Mammary epithelial cell (primary cell): ENCODE measurements at places on chromosomes 2 and 18. TPM values are rescaled to one million over a fixed set of nuclear protein-coding genes. Genes with fewer than 3 reads are reported as not detected.

Gene ABCB11
- not detected in 2 replicates for total RNA-seq

DNA sequence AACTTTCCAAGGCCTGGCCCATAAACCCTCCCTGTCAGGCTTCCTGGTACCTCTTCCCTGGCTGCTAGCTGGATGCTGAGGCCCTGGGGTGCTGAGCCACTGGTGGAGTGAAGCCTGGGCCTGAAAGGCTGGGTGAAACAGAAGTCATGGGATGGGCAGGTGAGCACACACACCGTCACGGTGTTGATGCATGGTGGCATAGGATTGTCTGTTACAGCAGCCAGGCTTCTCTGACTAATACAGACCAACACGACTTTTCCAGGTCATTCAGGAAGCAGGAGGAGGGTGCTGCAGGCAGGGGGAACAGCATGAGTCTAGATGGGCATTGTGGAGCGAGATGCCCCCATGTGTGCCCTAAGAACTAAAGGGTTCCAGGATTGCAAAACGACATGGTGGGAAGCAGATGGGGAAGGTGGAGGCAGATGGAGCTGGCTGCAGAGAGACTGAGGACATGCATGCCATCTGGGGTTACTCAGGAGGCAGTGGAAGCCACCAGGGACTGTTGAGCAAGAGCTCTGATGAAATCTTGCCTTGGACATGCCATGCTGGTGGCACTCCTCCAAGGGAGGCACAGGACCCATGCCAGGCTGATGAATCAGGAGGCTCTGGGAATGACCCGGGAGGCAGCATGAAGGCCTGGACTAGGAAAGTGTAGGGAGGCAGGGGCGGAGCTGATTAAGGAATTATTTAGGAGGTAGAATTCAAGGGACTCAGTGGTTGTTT, 480.9 kb downstream of the TSN start:
- DNase-seq: peak; percentile 86

- DNase-seq: no peak
Measured at GRCh38 chr2:18614041-18614440, 24.7 kb upstream of the NT5C1B start.

DNA sequence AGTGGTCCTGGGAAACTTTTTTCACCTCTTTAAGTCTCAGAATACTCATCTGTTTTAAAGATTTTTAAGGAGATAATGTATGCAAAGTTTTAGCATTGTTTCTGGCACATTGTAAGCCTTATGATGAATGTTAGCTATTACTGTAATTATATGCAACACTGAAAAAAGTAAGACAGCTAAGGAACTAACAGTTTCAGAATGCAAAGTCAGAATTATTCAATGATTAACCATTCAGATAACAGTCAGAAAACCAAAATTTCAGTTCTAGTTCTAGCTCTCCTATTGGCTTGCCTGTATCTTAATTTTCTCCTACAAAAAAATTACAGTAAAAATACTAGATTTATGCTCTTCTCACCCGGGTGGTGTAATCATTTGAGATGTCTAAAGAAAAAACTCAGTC, 101.1 kb downstream of the SLC4A10 start:
- DNase-seq: no peak

DNA sequence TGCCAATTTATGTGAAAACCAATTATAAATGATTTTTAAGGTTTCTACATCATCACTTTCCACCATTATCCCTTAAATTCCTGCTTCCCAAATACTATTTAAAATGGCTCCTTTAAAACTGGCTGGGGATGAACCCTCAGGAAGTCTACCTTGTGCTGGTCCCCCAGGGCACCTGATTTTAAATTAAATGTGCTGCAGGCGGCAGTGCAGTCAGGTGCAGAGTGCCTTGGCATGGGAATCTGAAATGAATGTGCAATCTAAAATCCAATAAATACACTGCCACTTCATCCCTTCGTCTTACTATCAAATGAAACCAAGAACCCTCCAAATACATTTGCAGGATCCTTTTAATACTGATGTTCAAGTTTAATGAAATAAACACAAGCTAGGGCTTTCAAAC, 61.8 kb downstream of the C2orf76 start:
- no peak for DNase-seq

Gene NEURL3
- total RNA-seq: not detected

DNA sequence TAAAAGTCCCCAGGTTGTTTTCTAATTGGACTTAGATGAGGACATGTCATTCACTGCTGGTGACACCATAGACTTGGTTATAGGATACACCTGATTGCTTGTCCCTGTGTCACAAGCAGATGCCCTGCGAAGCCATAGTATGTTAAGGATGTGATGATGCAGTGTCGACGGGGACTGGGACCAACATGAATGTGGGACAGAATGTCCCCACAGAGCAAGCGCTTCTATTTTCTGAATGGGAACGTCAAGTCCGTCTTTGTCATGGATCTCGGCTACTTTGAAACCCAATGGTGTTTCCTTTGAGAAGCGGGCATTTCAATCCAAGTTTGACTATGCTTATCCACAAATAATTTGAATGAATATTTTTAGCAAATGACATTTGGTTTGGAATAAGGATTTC, 2.1 kb downstream of the GCG start:
- no peak for DNase-seq

- DNase-seq: peak; percentile 11
Measured at GRCh38 chr2:166516712-166517303, 22.8 kb upstream of the SCN7A start.

- no peak for DNase-seq
Measured at GRCh38 chr2:40164736-40165508, 287.0 kb downstream of the SLC8A1 start.

Gene ZNF532
- 62.2 TPM for total RNA-seq

DNA sequence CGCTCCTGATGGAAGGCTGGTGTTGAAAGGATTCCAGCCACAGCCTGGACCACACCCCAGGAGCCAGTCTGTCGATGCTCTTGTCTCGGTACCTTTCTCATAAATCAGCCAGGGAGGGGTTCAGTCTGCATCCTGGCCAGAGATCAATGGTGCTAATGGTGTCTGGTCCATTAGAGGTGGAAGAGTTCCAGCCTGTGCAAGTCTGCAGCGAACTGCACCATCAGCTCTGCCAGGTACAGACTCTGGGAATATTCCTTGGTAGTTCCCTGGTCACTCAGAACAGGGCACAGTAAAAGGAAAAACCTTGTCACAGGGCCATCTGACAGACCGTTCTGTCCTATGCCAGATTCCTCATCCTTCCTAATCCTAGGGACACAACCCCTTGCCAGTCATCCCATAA, 164.3 kb downstream of the MTCL1 start:
- DNase-seq: no peak

Gene SCN7A
- total RNA-seq: not detected in 2 replicates

DNA sequence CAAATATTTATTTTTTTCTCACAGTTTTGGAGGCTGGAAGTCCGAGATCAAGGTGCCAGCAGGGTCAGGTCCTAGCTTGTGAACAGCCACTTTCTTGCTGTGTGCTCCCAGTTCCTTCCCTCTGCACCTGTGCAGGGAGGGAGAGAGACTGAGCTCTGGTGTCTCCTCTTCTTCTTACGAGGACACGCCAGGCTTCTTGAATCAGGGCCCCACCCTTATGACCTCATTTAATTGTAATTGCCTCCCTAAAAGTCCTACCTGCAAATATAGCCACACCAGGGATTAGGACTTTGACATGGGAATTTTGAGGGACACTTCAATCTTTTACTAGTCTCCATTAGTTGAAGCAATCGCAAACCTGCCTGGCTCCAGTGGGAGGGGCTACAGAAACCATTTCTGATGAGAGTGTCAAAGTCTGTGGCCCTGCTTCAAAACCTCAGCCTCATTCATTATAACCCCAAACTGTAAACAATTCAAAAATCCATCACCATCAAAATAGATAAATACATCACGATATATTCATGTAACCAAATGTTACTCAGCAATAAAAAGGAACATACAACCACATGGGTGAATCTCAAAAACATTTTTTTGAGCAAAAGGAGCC, 18.2 kb upstream of the SEH1L start:
- no peak for DNase-seq

DNA sequence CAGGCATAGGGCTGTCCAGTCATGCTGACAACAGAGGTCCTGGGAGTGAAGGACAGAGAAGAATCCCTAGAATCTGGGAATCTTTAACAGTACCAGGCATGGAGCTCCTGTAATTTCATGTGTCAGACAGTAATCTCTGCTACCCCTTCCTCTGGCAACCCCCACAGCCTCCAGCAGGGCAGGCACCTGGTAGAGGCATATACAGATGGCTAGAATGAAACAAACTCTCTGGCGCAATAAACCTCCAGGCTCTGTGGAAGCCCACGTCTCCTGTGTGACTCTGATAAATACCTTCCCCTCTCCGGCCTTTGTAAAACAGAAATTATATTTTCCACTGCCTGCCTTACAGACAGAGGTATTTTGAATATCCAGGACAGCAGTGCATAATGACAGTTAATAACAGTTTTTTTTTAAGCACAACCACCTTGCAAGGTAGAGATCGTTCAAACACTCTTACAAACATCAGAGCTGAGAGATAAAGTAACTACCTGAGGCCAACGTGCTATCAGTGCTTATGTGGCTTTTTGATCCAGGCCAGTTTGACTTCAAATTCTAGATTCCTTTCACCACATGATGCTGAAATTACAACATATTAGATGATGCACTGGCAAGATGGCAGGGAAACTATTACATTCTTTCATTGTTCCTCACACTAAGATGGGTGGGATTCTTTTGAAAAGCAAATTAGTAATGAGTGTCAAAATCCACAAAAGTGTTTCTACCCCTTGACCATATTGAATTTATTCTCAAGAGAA, 47.7 kb upstream of the TMEM247 start:
- DNase-seq: no peak

GRCh38 chr2:11043245-11043644, 112.0 kb upstream of the SLC66A3 start:
- no peak for DNase-seq

- peak; percentile 17 for DNase-seq
Measured at GRCh38 chr2:25567406-25567805, 106.0 kb downstream of the DTNB start.

DNA sequence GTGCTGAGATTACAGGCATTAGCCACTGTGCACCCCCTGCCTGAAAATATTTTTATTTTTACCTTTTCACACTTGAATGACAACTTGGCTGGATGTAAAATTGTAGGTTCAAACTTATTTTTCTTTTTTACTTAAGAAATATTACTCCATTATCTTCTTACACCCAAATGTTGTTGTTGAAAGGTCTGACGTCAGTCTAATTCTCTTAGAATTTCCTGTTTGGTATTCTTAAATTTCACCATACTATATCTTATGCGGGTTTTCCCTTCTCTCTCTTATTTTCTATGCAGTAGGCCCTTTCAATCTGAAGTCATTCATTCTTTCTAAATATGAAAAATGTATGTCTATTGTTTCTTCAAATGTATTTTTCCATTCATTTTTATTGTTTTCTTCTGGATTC, 29.1 kb upstream of the RAB11FIP5 start:
- DNase-seq: no peak

DNA sequence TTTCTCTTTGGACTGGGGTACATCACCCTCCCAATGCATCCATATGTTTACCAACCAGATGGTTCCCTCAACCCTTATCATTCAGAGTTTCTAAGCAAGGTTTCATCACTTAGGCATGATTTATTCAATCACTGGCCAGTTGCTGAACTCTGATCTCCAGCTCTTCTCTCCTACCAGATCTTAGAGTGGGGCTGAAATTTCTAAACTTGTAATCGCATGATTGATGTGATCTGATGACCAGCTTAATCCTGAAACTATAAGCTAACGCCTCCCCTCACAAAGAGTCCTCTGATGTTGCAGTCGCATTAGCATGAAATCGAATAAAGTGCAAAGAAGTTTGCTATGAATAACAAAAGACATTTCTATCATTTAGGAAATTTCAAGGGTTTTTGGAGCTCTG, 1082.0 kb downstream of the DPP10 start:
- DNase-seq: no peak

DNA sequence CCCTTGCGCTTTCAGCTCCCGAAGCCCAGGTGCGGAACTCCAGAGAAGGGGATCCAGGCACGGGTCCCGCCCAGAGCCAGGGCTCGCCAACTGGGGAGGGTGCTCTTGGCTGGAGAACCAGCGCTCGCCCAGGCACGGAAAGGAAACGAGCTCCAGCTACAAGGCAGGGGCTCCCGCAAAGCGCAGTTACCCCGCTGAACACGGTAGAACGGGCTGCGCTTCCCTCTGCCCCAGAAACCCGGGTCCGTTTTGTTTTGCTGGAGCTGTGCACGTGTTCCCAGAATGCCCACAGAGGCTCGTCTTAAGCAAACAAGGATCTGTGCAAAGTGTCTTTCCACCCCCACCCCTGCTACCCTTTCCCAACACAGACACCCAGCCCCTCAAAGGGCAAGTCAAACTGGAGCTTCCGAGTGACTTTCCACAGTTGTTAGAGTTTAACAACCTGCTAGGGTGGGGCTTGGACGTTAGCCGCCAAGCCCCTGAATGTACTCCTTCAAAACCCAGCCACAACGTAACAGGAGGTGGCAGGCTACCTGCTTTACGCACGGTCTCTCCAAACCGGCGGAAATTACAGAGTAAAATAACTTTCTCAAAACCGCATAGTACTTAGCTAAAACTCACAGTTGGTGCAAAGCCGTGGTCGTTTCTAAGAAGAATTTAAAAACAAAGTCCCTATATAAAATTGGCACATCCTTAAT, 775 bp downstream of the RNF125 start:
- peak; percentile 47 for DNase-seq

DNA sequence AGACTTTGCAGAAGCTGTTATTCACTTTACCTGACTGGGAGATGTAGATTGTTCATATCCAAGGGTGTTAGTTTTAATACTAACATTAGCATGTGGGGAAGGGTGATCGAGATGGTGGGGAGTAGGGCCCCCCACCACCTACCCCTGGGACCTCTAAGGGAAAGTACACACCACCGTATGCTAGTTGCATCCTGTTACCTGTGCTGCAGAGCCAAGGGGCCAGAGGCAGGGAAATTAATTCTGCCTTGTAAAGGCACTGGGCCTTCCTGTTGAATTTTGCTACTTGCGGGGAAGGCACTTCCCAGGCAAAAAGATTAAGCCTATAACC, 9.0 kb downstream of the STEAP3 start:
- no peak for DNase-seq

Gene FKBP1B
- total RNA-seq: 13.7 and 20.9 TPM in 2 replicates

DNA sequence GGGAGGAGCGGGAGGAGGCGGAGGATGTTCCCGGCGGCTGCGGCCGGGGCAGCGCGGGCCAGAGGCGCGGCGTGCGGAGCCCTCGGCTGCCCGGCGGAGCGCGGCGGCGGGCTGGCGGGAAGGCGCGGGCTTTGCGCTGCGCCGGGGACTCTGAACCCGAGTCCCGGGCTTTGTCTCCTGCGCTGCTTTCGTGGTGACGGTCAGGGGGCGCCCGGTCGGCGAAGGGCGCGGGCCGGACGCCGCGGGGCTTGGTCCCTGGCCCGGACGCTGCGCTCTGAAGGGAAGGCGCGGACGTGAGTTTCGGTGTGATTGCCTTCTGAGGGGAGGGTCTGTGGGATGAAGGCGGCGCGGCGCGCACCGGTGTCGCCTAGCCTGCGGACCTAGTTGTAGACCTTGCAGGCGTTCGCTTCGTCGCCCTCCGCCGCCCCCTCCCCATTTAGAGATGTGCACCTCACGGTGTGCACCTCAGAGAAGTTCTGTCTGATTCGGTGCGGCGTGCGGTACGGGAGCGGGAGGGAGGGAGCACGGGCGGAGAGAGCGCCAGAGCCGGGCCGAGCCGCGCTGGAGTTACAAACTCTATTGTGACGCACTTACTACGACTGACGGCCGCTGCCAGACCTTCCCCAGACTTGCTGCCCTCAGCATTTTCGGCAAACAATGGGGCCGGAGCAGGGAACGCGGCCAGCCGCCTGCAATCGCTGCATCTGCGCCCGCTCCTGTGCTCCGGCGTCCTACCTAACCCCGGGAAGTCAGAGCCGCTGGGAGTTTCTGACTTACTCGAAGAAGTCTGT, 2.1 kb downstream of the BCL2L11 start:
- DNase-seq: peak; percentile 78

Gene GCG
- total RNA-seq: not detected in 2 replicates

GRCh38 chr18:6414723-6415417, at the start of gene L3MBTL4:
L3MBTL4 (minus strand) TSS chr18:6414911; CDS start chr18:6311625, 103,286 bp downstream.
- DNase-seq: peak; percentile 21
